ENCODE measurements at places on chromosomes 3 and 15.

GRCh38 chr3:14946739-14947099, 664 bp upstream of the NR2C2 start:
- DNase-seq: no peak

DNA sequence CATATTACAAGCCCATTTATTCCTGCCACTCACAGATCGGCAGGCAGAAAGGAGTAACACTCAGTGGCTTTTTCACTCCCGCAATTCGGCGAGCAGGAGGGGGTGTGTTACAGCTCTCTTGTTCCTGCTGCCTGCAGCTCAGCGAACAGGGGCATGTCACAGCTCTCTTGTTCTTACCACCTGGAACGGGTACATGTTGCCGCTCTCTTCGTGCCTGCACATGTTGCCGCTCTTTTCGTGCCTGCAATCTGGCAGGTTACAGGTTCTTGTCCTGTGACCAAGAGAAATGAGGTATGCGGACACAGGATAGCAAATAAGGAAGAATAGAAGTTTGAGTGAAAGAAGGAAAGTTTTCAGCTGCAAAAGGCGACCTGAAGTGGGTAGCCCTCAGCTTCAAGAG, 761.4 kb downstream of the NAALADL2 start:
- DNase-seq: no peak

GRCh38 chr15:63332367-63333124, 49.1 kb downstream of the CA12 start:
- DNase-seq: peak; percentile 88

DNA sequence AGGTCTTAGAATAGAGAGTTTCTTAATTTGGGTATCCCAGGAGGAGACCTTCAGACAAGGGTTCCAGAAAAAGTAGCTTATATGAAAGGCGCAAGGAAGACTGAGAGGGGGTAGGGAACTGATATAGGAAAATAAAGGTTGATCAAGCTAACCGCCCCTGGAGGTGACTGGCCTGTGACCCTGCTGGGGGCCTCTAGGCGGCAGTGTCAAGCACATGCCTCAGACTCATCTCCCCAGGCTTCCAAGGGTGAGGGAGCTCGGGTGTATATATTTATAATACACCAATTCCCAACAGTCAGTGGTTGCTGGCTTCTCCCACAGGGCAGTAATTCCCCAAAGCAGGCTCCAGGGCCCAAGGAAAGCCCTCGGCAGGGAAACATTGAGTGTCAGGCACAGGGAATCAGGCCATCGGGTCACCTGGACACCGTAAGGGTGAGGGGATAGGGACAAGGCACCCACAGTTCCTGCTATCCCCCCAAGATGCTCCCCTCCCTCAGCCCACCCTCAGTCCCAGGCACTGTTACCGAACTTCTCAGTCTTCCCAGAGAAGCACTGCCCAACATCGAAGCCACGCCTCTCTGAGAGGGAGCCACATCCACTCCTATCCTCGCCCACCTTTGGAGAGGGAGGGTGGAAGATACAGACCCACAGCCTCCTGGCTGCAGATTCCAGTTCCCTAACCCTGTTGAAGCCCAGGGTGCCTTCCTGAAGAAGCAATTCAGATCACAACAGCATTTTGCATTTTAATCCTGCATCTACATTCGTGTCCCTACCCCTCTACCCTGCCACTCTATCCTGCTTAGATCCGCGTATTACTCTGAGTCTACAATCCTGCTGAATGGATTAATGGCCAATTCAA, 19.5 kb upstream of the CAV3 start:
- DNase-seq: no peak

DNA sequence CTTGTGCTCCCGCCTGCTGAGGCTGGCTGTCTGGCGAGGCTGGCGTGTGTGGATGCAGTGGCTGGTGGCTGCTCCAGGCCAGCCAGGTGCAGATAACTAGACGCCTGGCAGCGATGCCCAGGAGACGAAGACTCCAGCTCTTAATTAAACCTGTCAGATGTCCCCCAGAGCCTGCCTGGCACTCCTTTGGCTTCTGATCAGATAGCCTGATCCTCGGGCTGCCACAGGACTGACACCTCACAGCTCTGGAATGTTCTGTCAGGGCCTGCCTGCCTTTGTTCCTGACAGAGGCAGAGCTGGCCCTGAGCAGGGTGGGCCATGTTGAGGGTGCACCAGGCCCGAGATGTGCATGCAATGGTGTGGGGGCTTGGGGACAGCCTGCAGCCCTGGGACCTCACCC, 36.5 kb downstream of the PLXNA1 start:
- DNase-seq: peak; percentile 52

- no peak for DNase-seq
Observed at GRCh38 chr15:60795889-60796288, 316.9 kb upstream of the ICE2 start.

GRCh38 chr3:160977773-160978172, 127.4 kb downstream of the B3GALNT1 start:
- no peak for DNase-seq

DNA sequence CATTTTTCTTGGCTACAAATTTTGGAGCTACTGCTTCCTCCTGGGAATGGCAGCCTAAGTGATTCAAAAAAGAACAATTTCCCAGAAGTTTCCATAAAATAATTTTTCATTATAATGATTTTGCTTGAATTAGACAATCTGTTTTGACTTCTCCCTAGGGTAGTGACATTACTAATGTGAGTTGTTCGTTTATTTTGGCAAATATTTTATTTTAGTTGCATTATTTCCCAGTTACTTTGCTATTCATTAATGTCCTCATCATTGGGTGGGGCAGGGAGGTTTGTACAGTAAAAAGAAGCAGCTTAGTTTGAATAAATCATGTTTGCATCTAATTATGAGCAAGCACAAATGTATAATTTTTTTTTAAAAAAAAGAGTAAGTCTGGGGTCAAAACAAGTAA, 686.6 kb downstream of the ROBO2 start:
- DNase-seq: no peak

DNA sequence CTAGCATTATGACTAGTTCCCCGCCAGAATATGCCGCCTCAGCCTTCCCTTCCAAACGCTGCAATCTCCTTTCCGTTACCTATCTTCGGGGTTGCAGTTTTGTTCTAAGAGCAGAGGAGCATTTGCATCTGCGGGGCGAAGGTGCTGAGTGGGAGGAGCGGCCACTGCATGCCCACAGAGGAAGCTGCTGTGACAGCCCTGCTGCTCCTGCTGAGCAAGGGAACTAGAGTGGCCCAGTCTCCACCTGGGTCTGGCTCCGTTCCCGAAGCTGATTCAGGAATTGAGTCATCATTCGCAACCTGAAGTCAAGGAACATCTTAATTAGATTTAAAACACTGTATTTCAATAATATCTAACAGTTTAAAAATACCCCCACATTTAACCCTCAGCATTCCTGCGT, 98.2 kb upstream of the TJP1 start:
- DNase-seq: peak; percentile 87

- DNase-seq: no peak
Observed at GRCh38 chr15:98541519-98541918, 106.8 kb upstream of the IGF1R start.

DNA sequence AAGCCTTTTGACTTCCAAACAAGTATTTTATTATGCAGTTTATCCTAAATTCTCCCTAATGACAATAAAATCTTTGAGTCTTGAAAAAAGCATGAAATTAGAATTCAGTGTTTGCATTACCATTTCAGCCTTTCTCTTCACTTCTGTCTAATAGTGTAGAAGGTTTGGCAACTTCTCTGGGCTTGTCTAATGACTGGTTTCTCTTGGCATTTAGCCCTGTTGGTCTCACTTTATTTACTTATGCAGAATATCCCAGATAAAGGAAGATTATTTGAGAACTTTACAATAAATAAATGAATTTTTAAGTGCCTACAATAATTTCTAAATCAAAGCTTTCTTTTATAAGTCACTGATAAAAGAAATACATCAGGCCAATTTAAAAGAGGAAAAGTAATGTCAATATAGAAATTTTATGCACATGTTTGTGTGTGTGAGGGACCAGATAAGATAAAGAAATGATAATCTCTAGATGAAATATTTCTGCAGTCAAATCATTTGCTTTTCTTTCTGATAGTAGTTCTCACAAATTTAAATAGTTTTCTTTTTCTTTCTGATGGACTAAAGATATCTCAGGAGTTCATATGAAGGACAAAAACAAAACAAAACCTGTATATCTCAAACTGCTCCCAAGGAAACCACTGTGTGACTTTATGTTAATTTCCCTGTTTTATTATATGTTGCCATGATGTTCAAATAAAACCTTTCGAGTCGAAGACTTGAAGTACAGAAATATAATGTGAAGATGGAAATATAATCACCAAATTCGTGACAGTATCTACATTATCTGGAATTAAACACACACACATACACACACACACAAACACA, 533.1 kb upstream of the CBLB start:
- DNase-seq: peak; percentile 6

- DNase-seq: no peak
Observed at GRCh38 chr3:168102735-168103410, 7.1 kb upstream of the GOLIM4 start.

- no peak for DNase-seq
Observed at GRCh38 chr15:87133704-87134103, 1054.0 kb downstream of the AGBL1 start.

DNA sequence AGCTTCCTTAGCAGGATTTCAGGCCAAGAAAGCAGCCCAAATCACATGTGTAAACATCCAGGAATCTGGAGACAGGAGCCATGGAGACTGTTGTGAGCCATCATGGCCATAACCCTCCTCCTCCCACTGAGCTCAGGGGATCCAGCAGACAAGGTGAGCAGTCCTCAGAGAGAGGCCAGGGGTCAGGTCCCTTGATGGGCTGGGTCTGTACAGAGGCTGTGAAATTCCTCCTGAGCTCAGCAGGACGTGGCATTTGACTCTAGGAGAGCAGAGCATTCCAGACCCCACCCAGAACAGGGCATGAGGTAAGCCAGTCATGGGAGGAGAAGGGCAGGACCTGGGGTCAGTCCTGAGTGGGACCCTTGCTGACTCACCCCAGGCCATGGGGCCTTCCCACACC, 67.0 kb upstream of the ACAN start:
- no peak for DNase-seq

DNA sequence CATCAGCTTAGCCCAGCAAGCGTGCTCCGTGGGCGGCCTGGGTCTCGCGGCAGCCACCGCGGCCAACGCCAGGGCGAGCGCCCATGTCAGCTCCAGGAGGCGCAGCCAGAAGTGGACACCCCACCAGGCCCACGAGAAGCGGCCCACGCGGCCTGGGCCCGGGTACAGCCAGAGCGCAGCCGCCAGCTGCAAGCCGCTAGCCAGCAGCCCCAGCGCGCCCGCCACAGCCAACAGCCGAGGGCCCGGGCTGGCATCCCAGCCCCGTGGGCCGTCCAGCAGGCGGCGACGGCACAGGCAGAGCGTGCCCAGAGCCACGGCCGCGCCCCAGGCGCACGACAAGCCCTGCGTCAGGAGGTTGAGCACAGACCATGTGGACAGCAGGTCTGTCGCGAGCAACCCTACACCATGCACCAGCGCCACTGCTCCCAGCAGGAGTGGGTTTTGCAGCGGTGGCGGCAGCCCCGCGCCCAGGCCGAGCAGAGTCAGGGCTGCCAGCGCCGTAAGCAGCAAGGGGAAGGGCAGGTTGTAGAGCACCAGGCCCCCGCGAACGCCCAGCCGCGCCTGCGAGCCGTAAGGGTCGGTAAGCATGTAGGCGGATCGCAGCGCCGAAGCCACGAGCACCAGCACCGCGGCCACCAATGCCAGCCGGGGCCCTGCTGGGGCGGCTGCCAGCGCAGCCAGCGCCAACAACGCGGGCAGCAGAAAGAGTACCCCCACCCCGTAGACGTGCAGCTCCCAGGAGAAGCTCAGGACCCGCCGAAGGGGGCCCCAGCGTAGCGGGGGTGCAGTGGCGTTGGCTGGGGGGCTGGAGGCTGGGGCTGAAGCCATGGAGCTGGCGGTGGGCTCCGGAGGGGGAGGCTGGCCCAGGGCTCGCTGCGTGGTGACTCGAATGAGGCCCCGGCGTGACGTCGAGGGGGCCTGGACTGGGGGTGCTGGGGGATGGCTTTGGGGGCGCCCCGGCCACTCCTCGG, 4.9 kb downstream of the PRRT3 start:
- DNase-seq: no peak

DNA sequence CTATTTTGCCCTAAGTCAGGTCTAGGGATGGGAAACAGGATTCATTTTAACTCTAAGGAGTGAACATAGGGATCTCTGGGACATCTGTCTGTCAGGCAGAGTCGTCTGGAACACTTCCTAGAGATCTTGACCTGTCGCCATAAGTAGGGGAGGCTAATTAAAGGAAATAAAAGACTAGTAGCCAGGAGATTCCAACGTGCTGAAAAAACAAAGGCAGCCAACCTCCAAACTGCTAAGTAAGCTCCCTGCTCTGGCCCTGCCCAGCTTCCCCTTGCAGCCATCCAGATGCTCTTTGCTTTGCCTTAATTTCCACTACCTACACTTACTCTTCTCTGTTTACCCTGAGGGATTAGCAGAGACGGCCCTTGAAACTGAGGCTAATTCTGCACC, 18.4 kb upstream of the TSEN2 start:
- DNase-seq: no peak

GRCh38 chr15:39443659-39444219, 137.1 kb upstream of the THBS1 start:
- no peak for DNase-seq

GRCh38 chr3:71132995-71133730, 450.4 kb downstream of the FOXP1 start:
- DNase-seq: no peak

GRCh38 chr15:66567897-66568296, 2.1 kb upstream of the LCTL start:
- no peak for DNase-seq

DNA sequence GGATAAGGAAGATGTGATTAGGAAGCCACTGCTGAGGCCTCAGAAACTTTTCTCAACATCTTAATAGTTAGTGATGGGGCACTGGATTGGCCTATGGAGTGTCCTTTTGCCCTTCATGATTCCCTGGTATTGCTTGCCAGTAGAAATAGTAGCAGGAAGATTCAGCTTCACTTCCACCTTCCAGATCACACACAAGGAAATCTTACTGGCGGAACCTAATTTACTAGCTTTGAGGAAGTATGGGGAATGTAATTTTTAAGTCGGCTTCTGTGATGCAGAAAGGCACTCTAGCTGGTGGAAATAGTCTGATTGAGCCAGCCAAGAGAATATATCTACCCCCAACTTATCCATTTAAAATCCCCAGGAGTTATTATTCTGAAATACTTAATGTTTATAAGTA, 46.5 kb downstream of the LPP start:
- DNase-seq: no peak

DNA sequence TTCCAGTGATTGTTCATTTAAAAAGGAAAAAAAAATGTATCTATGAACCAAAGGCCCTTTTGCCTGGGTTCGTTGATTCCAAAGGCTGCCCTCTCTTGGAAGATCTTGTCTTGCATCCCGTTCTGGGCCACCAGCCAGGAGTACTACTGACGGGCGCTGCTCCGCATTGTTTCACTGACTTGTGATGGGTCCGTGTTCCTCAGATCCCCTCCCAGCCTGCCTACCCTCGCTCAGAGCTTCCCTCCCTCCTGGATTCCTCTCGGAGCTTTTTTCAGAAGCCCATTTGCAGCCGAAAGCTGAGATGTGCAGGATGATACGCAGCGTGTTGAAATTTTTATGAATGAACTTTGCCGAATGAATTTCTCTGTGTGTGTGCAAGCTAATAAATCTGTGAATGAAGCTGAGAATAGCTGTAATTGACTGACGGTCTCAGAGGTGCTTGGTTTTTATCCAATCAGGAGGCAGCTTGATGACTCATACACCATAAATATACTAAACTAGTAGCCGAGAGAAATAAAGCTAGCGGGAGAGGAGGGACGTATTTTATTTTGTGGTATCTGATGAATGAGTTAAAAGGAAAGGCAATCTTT, at the start of gene SHC4:
TSS of gene SHC4 (minus strand) at position 396 of the 590 bp plus-strand sequence. CDS start 904 bp downstream, outside the sequence.
- peak; percentile 87 for DNase-seq

GRCh38 chr3:143901105-143901504, 52.8 kb upstream of the SLC9A9 start:
- DNase-seq: peak; percentile 79

- no peak for DNase-seq
Observed at GRCh38 chr15:50977162-50977561, 68.7 kb downstream of the AP4E1 start.
